ENCODE measurements at places on chromosomes 12 and 14.
A peak's percentile ranks its signal among the peaks of the same experiment; 100 is the strongest.

- DNase-seq: no peak
Measured at GRCh38 chr14:63911404-63911803, 58.6 kb downstream of the SYNE2 start.

- peak; percentile 16 for DNase-seq
Measured at GRCh38 chr12:102512523-102512922, 32.2 kb upstream of the IGF1 start.

DNA sequence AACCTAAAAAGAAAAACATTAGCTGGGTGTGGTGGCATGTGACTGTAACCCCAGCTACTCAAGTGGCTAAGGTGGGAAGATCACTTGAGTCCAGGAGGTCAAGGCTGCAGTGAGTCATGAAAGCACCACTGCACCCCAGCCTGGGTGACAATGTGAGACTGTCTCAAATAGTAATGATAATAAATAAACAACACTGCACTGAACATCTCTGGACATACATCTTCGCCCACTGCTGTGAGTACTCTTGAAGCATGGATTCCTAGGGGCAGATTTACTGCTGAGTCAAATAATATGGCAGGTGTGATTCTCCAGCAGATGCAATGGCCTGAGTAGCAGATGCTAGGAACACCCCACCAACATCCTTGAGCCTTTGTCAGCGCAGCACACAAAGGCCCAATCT is 23.6 kb downstream of the ABCB9 start:
- no peak for DNase-seq

GRCh38 chr14:33929799-33930408 is 21.0 kb downstream of the EGLN3 start:
- no peak for DNase-seq

- DNase-seq: peak; percentile 14
Measured at GRCh38 chr12:8038659-8039114, 6.2 kb downstream of the FOXJ2 start.

DNA sequence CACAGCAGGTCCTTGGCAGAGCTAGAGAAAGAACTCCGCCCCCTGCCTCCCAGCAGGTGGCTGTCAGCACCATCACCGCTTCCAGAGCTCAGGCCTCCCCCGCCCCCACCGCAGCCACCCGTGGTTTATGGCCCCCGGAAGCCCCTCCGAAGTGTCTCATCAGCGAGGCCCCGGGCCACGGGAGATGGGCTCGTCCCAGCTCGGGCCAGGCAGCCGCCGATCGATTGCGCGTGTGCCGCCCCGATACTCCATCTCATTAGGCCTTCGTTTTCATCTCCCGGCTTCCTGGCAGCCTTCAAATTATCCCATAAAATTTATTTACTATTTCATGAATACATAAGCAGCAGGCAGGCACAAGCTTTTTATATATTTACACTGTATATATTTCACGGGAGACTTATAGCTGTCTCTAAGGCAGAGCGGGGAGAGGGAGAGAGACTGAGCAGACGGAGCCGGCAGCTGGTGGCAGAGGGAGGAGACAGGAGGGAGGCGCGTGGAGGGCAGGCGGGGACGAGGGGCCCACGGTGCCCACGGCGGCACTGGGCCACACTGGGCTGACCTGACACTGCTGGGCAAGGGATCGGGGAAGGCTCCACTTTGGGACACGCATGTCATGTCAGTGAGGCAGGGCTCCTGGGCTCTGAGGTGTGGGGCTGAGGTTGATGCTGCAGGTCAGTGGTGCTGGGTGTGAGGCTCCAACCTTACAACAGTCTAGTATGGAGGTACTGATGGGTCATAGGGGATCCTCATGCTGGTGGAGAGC is 241.2 kb downstream of the RBM19 start:
- DNase-seq: no peak

GRCh38 chr12:79685068-79685467 is 5.7 kb downstream of the PAWR start:
- DNase-seq: no peak

DNA sequence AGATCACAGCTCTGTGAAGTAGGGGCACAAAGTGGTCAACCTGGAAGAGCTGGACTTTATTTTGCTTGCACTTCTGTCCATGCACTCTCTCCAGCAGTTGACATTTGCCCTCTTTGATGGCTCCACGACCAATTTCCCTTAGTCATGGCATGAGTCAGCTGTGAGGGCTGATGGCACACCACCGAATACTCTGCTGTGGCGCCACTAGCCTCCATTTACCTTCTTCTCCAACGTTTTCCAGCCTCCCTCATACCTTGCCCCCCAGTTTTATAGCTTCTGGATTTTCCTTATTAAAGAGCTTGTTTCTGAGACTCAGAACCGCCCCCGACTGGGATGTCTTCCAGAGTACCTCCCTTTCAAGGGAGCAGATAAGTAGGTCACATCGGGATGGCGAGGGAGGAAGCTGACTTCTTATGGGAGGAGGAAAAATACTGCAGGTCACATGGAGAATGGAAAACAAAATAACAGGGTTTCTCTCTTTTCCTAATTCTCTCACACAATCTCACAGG is 17.6 kb downstream of the NINJ2 start:
- no peak for DNase-seq

- no peak for DNase-seq
Measured at GRCh38 chr12:50600364-50600763, 95.6 kb downstream of the DIP2B start.

GRCh38 chr14:31235462-31235861 is 27.9 kb upstream of the HECTD1 start:
- no peak for DNase-seq

GRCh38 chr14:75399843-75400775 is 27.7 kb upstream of the JDP2 start:
- peak; percentile 51 for DNase-seq
